ENCODE measurements at places on chromosomes 2 and 18.

DNA sequence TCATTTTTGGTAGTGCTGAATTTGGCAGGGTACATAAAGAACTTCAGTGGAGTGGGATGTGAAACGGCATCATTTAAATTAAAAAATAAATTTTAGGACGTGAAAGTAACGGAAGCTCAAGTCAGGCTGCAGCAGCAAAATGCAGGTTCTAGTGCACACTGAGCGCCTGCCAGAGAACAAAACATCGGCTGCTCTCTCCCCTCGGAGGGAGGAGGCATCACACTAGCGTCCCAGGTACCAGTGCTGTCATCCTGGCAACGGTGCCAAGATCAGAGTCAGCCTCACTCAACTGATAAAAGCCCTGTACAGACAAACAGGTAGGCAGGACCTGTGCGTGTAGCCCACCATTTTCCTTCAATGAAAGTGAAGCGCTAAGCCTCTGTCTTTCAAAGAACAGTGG, 261.5 kb downstream of the PTGR3 start:
- no peak for DNase-seq

- peak; percentile 52 for DNase-seq
These were observed 153.4 kb downstream of the GPD2 start for GRCh38 chr2:156589381-156590079.

- no peak for DNase-seq
These were observed 580.5 kb upstream of the NRXN1 start for GRCh38 chr2:51612387-51612786.

DNA sequence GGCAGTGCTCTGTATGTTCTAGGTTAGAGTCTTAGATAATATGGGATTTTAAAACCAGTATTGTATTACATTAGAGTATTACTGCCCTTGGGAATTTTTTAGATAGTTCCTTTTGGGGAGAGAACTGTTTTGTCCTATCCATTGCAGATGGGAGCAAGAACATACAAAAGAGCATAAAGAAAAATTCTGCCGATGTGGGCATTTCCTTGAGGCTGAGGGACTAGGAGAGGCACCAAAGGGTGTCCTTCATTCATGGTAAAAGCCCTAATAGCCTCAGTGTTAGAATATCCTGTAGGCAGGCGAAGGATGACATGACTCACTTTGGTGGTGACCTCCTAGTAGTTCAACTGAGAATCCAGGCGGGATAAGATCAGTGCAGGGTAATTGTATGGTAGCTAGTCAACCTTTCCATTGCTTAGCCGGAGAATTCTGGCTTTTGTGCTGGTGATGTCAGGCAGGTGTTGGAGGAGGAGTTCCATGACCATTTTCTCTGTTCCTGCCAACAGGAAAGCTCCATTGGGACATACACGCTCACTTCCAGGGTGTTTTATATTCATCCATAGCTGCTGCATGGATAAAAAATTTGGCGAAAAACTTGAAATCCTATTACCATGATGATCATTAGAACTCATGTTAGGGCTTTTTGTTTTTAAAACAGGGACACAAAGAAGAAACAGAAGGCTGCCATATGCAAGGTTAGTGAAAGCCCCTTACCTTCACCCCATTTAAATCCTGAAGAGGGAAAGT, 28.1 kb downstream of the EPAS1 start:
- DNase-seq, result no peak

GRCh38 chr2:54459037-54459441, 2.9 kb downstream of the SPTBN1 start:
- no peak for DNase-seq

GRCh38 chr2:120761164-120761861, 25.6 kb downstream of the GLI2 start:
- DNase-seq, result no peak

- no peak for DNase-seq
These were observed 916.6 kb downstream of the SLC4A3 start for GRCh38 chr2:220544049-220544448.

GRCh38 chr2:29561181-29561580, 360.2 kb downstream of the ALK start:
- DNase-seq, result no peak

GRCh38 chr18:8858888-8859511, 153.6 kb downstream of the MTCL1 start:
- no peak for DNase-seq

DNA sequence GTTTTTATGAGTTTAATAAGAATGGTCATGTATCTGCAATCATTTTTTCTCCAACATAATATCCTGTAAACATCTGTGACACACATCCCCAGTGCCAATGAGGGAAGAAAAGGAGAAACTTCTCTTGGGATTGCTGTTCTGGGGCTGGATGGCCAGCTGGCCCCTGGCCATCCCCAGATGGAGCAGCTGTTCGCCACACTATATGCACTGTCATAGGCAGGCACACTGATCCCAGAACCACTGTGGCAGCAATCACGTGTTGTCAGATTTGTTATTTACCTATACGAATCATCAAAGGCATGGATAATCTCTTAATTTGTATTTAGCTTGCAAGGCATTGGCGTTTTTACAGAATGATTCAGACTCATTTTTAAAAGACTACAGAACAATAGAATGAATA, 167.6 kb upstream of the ACAA2 start:
- no peak for DNase-seq

DNA sequence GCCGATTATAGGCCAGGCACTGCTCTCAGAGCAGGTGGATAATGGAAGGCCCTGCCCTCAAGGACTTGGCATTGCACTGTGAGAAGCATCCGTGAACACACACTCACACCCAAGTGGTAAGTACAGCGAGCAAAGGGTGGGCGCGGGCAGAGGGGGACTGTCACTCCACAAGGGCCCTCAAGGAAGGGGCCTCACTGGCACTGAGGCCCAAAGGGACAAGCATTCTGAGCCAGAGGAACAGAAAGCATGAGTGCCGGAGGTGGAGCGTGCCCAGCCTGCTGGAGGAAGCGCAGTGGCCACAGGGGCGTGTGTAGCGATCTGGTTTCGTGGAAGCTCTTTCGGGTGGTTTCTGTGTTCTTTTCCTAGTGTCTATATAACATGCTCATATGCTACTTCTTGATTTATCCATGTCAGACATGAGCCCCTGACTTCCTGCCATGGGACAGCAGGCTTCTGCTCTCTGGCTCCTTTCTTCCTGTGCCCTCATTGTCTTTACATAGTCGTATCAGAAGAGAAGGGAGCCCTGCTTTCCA, 132.7 kb upstream of the ASB18 start:
- no peak for DNase-seq

DNA sequence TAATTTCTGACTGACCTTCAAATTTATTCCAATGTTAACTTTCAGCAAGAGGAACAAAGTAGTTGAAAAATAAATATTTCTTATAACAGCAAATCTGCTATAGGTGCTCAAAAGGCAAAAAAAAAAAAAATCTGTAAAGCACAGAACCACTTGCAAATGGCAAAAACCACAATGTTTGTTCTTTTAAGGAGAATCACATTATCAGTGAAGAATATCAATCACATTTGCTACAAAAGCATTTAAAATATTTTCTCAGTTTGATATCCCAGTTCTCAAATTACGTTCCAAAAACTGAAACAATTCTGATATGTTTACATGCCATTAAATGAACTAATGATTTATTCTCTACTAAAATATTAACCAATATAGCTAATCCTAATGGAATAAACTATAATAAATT, 163.3 kb downstream of the METTL4 start:
- DNase-seq, result no peak

DNA sequence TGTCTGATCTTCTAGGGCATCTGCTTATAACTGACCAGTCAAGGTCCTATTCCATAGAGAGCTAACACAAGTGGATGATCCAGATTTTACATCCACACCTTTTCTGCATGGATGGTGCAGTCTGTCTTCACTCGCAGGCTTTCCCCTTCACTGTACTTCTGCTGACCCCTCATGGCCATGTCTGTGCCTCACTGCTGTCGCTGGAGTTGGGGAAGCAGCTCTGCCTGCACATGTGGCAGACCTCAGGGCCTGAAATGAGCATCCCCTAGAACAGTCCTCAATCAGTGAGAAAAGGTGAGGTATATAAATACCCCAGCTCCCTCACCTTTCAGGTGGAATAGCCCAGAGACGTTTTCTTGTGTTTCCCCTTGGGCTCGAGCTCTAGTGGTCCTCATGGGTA, 233.8 kb downstream of the ANKRD36B start:
- DNase-seq, result no peak

DNA sequence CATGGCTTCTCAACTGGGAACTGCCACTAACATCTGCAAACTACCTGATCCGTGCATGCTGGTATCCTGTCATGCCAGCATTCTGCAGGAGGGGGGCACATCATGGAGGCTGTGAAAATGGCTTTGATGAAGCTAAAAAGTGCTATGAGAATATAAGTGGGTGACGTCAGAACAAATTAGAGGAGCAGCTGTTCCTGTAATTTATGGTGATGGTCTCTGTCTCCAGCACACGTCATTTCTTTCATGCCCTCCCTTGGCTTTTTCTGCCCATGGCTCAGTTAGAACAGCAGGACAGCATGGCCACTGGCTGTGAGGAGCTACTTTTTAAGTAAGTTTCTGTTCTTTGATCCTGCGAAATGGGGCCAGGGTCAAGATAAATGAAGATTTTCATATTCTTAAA, 466.3 kb downstream of the THSD7B start:
- DNase-seq, result no peak

- no peak for DNase-seq
These were observed 32.7 kb downstream of the AGFG1 start for GRCh38 chr2:227504700-227505099.

- DNase-seq, result no peak
These were observed 488.7 kb upstream of the SLC39A10 start for GRCh38 chr2:195168369-195168768.

DNA sequence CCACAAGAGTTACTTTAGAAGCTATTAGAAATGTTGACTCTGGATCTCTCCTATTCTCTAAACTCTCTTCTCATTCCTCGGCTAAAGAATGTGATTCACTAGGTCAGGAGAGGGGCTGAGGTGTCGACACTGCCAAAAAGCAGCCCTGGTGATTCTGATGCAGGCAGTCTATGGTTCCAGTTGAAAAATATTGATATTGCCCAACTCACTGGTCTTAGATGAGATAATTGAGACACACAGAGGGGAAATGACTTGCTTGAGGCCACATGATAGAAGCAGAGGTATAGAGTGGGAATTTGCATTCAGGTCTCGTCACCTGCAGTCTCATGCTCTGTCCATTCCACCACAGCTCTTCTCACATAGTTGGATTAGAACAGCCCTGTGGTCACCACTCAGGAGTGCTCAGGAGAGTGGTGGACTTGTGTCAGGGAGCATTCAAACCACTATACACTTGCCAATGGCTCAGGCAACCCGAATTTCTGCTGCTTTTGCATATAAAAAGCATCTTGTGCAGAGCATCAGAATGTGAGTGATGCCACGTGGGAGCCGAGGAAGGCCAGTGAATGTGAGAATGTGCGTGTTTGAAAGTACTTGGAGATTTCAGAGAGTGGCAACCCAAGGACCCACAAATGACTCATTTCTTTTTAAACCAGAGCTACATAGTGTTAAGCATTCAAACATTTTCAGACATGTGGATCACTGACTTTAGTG, 65.1 kb upstream of the CTLA4 start:
- DNase-seq, result peak; percentile 65

- peak; percentile 30 for DNase-seq
These were observed 75.3 kb downstream of the MBD2 start for GRCh38 chr18:54149078-54149697.

DNA sequence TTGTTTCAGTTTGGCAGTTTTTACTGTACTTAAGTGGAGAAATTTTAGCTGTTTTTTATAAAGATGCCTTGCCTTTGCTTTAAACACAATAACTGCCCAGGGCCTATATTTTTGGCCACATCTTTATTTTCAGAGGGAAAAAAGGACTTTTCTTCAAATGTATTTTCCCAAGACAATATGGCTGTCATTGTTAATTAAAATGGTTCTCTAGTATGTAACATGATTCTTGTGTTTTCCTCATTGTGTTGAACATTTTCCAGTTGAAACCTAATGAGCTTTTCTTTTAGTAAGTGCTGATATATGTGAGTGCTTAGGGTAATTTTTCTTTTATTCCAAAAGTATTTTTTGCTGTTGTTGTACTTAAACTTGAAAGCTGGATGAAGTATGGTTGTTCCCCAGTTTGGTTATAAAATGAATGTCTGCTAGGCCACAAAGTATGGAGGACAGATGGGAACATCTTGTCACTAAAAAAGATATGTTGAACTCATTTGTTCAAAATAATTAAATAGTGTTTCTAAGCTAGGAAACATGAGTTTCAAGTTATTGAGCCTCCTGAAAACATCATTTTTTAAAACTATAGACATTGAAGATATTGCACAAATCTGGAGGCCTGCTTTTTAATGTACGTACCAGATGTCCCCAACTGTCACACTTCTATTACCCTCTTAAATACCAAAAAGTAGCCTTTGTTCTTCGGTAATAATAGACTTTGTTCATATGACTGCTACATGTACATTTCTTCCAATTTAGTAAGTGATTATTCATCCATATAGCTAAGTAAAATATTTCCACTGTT, 147.5 kb upstream of the DAPL1 start:
- no peak for DNase-seq

DNA sequence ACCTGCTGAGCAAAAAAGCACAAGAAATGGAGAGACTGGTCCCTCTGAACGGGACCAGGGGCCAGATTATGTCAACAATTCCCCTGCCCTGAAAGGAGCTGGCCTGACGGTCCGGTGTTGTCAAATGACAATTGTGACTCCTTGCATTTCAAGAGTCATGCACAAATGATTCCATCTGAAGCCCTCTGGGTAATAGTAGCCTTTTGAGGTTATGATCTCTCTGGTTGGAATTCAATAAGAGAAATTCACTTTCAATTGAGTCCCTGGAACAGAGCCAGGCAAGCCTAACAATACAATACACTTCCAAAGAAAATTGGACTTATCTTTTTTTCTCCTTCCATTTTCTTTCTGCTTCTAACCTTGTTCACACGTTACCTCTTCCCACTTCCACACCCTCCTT, 116.9 kb downstream of the C1D start:
- DNase-seq, result no peak

DNA sequence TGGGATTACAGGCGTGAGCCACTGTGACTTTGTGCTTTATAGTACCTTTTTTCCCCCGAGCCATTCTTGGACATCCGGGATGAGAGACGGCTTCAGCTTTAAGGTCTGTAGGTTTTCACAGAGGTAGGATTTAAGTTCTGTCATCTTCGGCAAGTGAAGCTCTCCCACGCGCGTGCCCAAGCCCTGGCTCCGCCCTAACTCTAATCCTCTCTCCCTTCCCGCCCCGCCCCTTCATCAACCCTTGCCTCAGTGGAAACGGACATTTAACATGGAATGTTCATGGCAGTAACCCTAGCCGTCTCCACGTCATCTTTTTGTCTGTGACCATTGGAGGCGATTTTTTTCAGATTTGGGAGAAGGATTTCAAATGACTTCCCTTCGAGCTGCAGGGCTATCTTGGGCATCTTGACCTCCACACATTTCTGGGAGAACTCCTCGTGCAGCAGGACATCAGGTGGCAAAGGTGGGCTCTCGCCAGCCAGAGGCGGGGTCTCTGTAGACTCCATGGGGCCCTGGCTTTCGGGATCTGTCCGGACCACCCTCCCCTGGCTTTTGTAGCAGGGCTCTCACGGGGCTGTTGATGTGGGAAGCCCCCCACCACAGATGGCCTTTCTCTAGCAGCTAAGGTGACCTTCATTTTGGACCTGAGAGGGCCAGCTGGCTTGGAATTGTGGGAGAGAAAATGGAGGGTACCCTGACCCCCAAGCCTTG, 6.8 kb downstream of the COLEC11 start:
- no peak for DNase-seq

- DNase-seq, result no peak
These were observed 21.5 kb upstream of the REEP1 start for GRCh38 chr2:86358957-86359356.
